ENCODE measurements at places on chromosomes 16 and 17. TPM values are rescaled to one million over a fixed set of nuclear protein-coding genes. Genes with fewer than 3 reads are reported as not detected.

KRTAP4-3 gene
- not detected for total RNA-seq

DNA sequence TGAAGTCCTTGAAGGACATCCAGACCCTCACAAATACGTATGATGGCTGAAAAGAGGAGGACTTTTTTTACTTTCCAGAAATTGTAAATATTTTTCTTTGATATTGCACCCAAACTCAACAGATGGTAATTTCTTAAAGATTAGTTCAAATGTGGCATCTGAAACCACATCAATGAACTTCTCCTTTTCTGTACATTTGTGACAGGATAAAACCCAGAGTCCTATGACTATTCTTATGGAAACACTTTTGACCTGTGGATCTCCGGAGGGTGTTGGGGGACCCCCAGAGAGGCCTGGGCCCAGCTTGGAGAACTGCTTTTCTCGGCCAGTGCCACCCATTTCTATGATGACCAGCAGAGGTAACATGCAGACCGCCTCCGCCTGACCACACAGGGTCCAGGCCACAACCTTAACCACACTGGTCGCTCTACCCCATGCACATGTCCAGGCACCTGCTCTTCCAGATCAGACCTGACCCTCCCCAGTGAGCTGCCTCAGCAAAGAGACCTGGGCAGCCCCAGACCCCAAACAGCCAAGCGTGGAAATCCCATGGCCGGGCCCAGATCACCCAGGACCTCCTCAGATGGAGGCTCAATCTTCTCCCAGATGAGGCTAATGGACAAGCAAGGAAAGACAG lies 22.7 kb downstream of the RPH3AL start:
- DNase-seq: no peak

DNA sequence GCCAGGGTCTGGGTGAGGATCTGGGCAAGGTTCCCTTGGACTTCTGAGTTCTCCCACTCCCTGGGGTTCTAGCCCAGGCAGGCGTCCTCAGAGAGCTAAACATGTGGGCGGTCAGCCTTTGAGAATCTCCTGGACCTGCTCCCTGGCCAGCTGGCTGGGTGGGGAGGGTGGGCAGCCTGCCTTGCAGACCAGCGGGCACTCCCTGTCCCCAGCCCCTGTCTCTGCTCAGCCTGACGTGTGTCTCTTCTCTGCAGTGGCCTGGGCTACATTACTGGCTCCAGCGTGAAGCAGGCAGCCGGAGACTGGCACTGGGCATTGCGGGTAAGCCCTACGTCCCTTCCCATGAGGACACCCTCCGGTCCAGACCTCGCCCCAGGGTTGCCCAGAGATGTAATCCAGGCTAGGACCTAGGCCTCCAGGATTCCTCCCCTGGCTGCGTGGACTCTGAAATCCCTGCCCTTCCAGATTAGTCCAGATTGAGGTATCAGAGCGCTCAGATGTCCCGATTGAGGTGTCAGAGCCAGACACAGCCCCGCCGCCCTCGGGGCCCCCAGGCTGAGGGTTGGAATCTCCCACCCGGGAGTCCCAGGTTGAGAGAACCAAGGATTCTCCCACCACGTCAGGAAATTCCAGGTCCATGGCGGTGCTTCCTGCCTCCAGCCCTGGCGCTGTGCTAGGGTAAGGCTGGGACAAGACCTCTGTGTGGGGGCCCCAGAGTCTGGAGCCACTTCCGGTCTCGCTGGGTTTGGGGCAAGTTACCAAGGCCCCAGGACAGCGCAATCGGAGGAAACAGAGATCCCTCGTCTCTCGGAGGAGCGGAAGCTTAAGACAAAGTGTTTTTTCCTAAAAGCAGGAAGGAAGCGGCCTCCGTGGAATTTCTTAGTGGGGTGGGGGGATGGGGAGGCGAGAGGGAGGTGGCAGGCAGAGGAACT lies 24.1 kb downstream of the MYBBP1A start:
- DNase-seq: no peak

GRCh38 chr16:58028541-58029070 lies 3.1 kb downstream of the MMP15 start:
- DNase-seq: no peak

MEIOB gene
- not detected for total RNA-seq

GRCh38 chr16:56281249-56281805 lies 90.0 kb downstream of the GNAO1 start:
- no peak for DNase-seq

DNA sequence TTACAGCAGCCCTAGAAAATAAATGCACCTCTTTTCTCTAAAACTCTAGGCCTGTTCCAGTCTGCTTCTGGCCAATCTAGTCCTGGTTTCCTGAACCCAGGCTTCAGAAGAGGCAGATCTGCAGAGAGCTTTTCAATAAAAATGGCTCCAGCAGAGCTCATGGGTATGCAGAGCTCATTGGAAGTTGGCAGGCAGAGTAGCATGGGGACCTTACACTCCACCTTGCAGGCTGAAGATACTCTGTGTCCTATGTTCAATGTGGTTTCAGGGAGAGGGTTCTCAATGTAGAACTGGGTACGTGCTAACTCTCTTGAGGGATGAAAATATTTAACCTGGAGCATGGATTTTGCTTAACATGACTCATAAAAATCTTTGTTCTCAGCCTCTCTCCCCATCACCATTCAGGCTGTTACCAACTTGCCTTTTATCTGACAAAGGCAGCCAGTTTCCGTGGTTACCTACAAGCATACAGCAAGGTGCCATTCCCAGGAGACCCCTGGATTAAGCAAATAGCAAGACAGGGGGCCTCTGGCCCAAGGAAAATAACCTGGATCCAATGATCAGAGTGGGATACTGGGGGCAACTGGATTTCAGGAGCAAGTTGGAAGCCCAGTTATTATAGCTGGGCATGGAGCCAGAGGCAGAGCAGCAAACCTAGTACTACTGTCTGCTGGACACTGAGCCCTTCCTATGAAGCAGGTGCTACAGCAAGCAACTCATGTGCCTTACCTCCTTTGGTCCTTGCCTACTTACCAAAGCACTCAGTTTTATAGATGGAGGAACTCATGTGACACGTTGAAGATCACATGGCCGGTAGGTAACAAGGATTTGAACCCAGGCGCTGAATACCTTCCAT lies 98.2 kb upstream of the DHX40 start:
- DNase-seq: no peak

GRCh38 chr17:7281953-7282751 lies 634 bp downstream of the SLC2A4 start:
- no peak for DNase-seq

- no peak for DNase-seq
Measured at GRCh38 chr17:19705201-19705600, 11.2 kb downstream of the SLC47A2 start.

DNA sequence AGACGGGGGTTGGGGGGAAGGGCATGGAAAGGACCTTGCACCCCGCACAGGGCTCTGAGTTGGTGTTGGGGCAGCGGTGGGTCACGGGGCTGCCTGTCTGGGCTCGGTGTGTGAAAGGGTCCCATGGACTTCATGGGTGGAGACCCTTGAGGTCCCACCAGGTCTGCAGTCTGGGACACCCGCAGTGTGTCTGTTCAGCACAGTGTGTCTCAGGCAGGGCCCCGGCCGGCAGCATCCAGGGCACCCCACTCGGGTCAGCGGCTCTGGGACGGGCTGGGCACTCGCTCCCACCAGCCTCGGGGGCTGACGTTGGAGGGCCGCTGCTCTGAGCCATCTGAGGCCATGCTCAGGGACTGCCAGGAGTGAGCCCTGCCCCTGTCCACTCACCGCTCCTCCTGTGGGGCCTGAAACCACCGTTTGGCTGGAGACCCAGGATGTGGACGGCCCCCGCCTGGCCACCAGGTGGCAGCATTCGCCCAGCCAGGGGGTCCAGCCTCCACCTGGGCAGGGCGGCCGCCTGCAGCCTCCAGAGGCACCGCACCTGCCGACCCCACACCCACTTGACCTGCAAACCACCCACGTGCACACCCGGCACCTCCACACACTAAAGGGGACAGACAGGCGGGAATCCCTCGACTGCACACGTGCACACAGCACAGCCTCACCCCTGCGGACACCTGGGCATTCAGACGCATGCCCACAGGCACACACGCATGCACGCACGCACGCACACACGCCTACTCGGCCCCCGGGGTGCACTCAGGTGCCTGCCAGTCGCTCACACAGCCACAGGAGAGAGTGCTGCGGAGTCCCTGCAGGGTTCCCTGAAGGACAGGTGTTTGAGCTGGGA lies 10.1 kb upstream of the ZFPM1 start:
- peak; percentile 46 for DNase-seq

DNA sequence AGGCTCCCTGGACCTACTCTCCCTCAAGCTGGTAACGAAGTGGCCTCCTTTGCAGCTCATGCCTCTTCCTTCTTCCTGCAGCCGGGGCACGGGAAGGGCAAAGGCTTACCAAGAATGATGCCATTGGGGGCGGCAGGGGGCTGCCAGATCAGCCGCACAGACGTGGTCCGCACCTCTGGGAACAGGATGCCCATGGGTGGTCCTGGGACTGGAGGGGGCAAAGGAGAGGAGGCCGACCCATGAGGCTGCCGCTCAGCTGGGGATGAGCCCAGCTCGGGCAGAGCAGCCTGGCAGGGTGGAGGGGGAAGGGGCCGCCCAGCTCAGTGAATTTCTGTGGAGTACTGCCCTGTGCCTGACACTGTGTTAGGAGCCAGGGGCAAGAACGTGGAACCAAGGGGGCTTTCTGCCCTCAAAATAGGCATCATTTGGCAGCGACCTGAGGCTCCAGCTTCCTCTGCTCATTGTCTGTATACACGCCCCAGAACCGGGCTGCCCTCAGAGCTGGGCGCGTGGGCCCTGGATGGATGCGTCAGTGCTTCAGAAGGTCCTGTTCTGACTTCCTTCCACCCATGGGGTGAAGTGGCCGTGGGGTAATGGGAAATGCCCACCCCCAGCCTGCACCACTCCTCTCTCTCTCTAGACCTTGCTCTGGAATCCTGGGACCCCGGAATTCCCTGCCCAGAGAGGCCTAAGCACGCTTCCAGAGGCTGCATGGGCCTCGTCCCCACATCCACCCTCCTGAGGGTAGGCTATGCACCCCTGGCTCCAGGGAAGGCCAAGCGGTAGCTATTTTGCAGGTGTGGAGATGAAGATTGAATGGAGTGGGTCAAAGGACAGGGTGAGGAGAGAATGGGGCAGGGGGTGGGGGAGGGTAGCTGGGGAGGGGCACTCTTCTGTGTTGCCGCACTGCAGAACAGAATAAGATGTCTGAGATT lies 79.8 kb upstream of the CDC42EP4 start:
- no peak for DNase-seq

GRCh38 chr16:11254913-11255736 lies 879 bp downstream of the SOCS1 start:
- no peak for DNase-seq

DNA sequence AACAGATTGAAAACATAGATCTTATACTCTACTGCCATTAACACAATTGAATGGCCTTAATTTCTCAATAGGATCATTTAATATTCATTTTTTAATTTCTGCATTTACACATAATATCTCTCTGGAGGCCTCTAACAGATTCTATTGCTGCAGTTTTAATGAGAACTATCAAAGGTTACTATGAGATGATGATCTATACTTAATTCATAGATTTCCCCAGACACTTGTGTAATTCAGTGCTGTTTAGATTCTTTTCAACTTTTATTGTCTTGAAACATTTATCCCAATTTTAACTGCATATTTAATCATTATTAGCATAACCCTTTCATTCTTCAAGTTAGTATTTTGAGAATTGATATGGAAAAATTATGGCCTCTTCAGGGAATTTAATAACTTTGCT lies 1056.5 kb upstream of the CDH8 start:
- DNase-seq: no peak

DNA sequence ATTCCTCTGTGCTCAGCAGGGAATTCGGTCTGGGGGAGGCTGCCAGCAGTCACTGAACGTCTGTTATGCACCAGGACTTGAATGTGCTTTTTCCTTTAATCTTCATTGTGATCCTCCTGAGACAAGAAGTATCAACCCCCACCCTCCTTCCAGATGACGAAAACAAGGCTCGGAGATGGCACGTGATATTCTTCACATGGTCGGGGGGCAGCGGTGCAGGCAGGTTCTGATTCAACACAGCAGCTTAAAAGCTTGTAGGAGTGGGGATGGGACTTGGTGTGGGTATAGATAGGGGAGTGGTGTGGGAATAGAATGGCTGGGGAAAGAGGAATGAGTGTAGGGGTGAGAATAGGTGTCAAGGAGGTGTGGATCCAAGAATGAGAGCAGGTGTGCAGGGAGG lies 6.4 kb downstream of the NECAB2 start:
- DNase-seq: no peak

- DNase-seq: no peak
Measured at GRCh38 chr17:56309897-56310296, 156.6 kb downstream of the ANKFN1 start.

DNA sequence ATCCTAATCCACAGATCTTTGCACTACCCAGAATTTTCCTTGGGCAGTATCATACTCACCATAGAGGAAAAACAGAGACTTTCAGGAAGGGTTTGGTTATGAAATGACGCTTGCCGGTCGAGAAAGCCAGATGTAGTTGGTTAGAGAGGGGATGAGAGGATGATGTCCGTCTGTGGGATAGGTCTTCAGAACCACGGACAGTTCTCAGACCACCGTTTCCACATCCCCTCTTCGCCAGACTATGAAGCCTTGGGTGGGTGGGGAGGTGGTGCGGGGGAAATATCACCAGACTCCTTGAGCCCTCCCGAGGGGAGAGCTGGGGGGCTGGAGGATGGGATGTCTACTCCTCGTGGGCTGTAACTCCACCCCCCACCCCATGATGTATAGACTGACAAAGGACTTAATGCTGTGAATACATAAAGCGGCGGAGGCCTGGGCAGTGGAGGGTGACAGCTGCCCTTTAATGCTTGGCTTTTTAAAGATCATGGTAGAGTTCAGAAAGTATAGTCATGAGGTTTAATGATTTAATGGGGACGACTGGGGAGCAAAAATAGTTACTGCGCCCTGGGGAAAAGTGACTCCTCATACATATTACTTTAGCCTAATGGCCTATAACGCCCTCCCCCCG lies 96.6 kb downstream of the MRM1 start:
- no peak for DNase-seq

DNA sequence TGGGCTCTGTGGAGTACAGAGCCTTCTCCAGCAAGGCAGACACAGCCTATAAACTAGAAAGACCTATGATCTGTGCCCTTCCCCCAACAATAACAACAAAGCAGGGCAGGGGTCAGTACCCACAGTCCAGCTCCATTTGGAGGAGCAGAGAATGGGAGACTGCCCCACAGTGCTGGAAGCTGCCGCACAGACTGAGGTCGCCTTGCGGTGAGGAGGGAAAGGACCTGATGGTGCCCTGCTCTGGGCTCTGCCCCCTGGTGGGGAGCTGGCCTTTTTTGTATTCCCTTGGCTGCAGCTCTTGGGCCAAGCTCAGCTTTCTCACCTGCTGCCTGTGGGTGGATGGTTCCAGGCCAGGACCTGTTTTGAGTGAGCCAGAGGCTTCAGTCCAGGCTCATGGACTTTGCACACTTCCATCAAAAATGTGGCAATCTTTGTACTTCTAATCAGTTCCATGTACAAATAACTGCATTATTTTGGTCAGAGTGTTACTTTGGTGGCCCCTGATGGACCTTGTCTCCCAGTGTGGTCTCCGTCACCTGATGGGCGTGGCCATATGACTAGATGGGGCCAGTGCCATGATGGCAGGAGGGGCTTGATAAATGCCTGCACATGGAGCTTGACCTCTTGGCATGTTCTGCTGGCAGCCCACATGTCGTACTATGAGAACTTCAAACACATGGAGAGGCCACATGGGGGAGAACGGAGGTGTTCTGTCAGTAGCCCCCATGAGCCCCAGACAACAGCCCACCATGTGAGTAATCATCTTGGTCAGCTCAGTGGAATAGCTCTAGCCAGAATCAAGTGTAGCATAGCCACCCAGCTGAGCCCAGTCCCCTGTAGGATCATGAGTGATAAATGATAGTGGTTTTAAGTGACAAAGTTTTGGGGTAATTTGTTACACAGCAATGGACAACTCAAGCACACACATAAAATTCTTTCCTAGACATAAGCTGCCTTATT lies 24.2 kb downstream of the B9D1 start:
- no peak for DNase-seq

SLC5A10 gene
- total RNA-seq: not detected

GUCY2D gene
- total RNA-seq: not detected
